ENCODE measurements at places on chromosomes 7 and 10.

DNA sequence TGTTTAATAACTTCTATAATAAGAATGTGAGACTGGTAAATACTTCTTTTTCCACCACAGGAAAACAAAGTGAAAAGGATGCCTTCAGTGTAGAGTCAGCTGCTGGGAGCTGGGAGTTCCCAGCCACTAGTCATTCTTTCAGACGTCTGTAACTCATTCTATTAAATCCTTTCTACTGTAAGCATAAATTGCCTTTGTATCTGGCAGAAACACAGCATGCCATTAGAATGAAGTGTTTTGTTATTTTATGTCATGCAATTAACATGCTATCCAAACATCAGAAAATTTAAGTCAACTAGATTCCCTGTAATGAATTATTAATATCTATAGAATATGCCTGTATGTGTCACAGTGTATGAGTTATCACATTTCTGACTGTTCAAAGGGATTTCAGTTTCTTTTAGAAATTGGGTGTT is 14.3 kb downstream of the BPGM start:
- DNase-seq, result no peak

- DNase-seq, result no peak
Observed at GRCh38 chr7:22137026-22137425, 191.3 kb upstream of the CDCA7L start.

- no peak for DNase-seq
Observed at GRCh38 chr7:5381071-5381772, 42.4 kb downstream of the TNRC18 start.

DNA sequence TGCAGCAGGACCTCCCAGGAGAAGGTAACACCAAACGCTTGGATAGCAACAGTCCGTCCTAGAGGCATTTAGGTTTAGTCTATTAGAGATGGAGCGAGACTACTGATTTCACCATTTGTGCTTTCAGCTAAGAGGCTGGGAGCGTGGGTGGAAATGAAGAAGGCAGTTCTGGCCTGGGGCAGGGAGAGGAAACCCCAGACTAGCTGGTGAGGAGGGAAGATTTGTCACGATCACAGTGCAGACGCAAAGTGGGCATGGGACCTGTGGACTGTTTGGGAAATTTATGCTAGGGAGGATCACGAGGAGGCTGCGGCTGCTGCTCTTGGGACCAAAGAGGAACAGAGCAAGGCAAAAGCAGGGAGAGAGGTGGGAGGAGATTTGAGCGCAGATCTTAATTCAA is 130.4 kb upstream of the AOAH start:
- DNase-seq, result no peak

GRCh38 chr7:136687693-136688322 is 180.6 kb upstream of the CHRM2 start:
- peak; percentile 56 for DNase-seq

DNA sequence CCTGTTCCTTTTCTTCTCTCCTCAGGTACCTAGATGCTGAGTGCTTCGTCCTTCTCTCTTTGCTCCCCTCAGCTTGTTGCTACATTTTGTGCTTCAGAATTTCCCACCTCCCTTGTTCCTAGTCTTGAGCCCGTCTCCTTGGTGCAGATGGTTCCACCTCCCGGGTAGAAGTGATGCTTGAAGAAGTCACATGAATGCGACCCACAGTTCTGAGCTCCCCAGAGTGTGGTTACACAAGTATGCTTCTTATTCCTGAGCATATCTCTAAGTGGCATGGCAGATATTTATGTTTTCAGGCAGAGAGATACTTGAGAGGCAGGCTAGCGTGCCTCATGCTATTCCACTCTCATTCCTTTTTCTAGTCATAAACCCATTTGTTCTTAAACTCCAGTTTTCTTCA is 34.0 kb downstream of the INPP5F start:
- no peak for DNase-seq

GRCh38 chr10:34364253-34365037 is 450.7 kb downstream of the PARD3 start:
- DNase-seq, result no peak

DNA sequence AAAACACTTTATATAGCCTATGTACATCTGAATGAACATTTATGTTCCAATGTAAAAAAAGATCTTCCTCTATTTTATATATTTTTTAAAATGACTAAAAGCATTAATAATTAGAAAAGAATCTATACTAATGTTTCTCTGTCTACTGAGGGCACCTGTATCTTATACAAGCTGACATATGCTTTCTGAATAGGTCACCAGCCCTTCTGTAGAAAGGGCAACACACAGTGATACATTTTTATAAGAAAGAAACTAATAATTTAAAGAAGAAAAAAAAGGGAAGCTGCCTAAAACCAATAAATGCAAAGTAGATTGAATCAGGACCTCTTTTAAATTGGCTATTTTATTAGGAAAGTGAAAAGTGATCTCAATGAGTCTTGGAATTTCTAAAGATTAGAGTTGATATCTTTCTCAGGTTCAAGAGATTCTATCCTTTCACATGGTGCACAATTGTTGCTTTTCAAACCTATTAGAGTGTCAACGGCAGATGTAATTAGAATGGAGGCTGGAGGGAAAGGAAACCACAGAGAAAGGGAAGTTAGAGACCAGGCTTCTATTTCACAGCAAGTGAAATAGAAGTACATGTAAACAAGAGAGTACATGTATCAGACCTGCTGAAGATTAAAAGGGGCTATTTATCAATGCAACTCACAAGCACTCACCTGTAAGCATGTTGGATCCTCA is 6.3 kb downstream of the MTPN start:
- no peak for DNase-seq

DNA sequence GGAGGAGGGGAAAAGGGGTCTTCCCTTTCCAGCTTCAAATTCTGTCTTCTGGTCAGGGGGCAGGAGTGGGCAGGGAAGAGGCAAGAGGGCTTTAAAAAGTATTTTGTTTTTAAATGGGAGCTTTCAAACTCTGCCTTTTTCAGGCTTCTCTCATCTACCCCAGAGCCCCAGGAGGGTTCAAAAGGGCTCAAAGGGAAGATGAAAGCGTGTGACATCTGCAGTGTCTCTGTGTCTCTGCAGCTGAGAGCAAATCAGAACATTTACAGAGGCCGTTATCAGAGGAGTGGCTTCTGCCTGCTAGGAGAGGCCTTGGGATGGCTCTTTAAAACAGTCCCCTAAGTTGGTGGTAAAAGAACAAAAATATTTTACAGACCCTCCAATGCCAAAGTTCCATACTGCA is 30.3 kb downstream of the TRIM8 start:
- no peak for DNase-seq

DNA sequence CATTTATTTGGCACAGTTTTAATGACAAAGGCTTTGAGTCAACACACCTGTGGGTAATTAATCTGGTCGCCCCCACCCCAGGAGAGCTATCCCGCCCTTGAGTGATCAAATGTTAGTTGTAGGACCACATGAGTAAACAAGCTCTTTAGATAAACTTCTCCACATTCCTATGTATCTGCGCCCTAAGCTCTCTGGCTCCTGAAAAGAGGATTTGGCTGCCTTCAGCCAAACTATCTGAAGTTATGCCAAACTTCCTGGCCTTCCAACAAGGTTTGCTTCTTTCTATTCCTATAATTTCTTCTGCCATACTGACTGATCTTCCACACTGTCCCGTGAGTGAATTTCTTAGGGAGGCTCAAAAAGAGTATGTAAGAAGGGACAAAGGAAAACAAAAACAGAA is 134.2 kb downstream of the RALA start:
- DNase-seq, result no peak

GRCh38 chr10:46317889-46318288 is 31.1 kb downstream of the ANTXRL start:
- no peak for DNase-seq

- no peak for DNase-seq
Observed at GRCh38 chr10:87761892-87762291, 56.1 kb downstream of the ATAD1 start.

DNA sequence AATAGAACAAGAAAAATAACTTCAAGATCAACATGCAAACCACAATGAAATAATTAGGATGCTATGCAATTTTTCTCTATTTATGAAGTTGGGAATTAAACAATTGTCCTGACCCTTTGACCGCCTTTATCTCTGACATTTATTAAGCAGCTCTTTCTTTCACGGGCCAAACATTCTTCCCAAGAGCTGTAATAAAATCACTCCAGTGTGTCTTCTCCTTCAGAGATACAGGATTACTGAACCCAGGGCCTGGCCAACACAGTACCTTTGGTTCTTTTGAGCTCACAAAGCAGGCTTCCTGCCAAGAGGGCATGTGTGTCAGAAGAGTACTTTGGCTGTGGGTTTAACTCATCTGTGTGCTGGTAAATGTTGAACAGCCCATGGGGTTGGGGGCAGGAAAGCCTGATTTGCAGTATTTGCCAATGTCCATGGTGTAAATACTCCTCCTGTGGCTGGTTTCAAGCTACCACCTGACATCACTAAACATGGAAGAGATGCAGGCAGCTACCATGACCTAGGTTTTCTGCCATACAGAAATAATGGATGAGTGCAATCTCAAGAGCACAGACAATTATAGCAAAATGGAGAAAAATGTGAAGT is 121.7 kb downstream of the FANK1 start:
- no peak for DNase-seq

DNA sequence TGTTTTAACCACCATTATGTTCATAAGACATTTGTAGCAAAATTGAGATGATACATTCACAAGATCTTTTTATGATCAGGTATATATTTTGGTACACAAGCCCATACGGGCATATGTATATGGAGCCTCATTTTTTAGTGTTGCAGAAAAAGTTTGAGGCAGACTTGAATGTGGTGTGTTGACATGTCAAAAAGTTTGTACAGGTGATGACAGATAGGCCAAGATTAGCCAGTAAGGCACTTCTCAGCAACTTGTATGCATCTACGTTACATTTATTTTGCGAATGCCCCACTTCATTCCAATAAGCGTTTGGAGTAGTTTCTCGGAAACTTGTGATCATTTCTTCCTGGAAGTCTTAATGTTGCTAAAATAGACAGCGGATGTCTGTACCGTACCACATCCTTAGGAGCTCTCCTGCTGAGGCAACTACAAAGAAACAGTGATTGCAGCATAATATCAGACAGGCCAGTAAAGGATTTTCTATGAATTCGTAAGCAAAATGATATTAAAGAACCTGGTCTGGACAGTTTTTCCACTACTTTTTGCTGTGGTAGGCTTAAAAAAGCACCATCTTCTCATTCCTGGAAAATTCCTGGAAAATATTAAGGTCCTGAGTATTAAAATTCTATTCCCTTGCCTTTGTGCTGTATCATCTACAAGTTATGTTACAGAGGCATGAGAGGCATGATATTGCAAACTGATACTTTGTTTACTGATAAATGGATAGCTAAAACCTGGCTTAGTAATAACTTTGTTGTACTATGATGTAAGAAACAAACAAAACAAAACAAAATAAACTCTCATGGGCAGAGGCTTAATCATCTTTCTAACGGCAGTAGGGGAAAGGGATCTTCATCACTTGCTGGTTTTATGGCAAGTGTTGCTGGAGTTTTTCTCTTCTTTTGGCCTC is 153.6 kb downstream of the HDAC9 start:
- no peak for DNase-seq

DNA sequence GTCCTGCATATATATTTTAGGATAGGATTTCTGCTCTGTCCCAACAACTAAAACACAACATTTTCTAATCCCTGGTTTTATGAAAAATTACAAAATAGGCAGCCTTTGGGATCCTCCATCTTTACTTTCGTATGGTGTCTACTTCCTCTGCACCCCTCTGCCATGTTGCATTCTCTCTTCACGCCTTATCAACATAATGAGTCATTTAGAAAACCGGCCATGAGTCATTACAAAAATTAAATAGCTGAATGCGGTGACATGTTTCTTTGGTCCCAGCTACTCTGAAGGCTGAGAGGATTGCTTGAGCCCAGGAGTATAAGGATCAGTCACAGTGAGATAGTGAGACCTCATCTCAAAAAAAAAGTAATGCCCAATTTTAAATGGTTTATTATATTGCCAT is 148.1 kb upstream of the CELF2 start:
- DNase-seq, result no peak

GRCh38 chr10:62794306-62794705 is 10.2 kb upstream of the ADO start:
- DNase-seq, result no peak

DNA sequence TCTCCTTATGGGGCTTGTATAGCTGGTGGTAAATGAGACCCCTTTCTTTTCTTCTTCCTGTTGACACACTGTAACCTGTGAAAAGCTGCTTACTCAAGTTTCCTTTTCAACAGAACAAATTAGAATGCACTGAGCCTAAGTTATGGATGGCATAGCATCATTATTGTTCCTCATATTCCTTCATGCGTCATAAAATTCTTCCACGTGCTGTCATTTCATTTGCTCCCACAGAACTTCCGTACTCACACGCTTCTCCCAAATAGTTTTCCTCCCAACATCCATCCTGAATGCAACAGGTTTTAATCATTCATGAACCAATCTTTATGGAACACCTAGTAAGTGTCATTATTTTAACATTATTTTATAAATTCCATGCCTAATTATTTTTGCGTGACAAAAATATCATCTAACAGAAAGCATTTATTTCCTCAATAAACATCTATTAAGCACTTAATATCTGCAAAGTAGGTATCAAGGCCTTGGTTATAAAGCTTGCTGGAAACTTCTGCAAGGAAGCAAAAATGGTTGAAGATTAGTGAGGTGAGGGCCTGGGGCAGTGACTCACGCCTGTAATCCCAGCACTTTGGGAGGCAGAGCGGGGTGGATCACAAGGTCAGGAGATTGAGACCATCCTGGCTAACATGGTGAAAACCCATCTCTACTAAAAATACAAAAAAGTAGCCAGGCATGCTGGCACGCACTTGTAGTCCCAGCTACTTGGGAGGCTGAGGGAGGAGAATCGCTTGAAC is 18.9 kb upstream of the SEPTIN7 start:
- DNase-seq, result no peak

- DNase-seq, result no peak
Observed at GRCh38 chr7:68688416-68689086, 909.7 kb upstream of the AUTS2 start.
